NCI-H774 (cell line): ENCODE measurements at places on chromosomes 6 and 20.
A peak's percentile ranks its signal among the peaks of the same experiment; 100 is the strongest.

GRCh38 chr20:9179193-9179802 lies 110.4 kb downstream of the PLCB4 start:
- no peak for DNase-seq

DNA sequence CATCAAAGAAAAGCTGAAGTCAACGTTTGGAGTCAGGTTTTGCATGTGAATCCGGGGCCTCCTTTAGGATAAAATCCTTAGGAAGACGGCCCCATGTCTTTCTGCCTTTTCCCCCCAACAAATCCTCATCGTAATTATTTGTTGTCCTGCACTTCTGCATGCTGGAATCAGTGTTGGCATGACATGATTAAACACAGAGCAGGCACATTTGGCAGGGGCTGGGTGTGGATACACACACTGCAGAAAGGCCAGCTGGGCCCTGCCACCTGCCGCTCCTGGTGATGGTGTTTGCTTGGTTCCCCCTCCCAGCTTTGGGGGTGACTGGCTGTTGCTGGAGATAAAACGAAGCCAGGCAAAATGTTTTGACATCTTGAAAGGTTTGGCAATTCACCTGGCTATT lies 46.3 kb upstream of the FOXA2 start:
- DNase-seq: peak; percentile 83

DNA sequence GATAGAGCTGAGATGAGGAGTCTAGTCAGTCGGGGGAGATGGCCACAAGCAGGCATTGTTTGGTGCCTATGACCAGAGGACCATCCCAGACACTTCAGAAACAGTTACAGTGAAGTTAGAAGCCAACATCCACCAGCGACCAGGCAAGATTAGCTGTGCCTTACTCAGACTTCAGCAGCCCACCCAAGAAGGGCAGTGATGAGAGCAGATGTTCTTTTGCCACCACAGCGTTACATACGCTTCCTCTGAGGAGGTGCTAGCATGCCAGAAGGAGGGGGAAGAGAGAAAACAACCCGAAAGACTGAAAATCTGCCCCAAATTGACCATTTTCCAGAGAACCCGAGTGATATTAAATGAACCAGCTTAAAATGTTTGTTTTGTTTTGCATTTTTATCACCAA lies 186.8 kb downstream of the PRL start:
- DNase-seq: no peak

GRCh38 chr6:111805511-111806164 lies 67.6 kb downstream of the FYN start:
- no peak for DNase-seq

DNA sequence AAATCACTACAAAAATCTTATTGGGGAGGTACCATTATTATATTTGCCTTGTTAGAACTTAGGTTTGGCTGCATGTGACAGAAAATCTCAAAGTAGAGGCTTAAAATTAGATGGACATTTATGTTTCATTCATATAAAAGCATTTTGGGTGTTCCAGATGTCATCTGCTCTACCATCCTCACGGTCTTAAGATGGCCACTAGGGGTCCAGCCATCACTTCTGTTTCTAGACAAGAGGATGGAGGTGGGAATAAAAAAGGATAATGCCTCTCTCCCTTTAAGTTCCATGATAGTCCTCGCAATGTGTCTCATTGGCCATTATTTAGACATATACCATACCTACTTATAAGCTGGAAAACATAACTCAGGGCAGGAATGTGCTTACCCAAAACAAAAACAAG lies 929.5 kb downstream of the KIF16B start:
- DNase-seq: no peak

GRCh38 chr6:131727868-131728267 lies 17.1 kb upstream of the CTAGE9 start:
- no peak for DNase-seq

DNA sequence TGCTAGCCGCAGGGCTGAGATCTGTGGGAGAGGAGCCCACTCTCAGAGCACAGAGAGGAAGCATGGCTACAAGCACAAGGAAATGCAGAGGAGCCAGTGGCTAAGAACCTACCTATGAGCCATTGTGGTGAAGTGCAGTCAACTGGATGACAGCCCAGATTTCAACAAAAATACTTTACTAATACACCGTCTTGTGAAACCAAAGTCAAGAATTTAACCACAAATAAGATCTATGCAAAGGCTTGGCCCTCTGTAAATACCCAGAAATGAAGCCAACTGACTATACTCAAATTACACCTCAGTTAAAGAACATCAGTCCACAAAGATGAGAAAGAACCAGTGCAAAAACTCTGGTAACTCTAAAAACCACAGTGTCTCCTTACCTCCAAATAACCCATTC lies 40.1 kb upstream of the PTCHD4 start:
- no peak for DNase-seq

GRCh38 chr6:107753778-107754177 lies 70.3 kb downstream of the SCML4 start:
- DNase-seq: no peak

GRCh38 chr6:80223743-80224212 lies 117.3 kb downstream of the BCKDHB start:
- DNase-seq: no peak

DNA sequence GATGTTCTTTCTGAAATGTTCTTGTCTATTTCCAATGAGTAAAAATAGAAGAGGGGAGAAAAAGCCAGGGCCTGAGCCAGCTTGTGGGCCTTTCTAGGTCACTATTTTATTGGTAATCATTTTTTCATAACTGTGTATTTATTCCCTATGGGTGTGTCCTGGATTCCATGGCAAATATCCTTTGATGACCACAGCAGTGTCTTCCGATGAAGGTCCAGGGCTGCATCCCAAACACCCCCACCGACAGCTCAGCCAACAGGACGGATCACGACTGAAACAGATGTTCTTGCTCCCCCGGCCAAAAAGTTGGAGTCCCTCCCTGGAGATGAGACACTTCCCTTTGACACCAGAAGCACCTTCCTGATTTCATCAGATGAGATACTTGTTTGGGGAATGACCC lies 105.4 kb upstream of the PLEKHG1 start:
- DNase-seq: no peak

- no peak for DNase-seq
Observed at GRCh38 chr6:116362276-116362675, 8.5 kb upstream of the DSE start.

- no peak for DNase-seq
Observed at GRCh38 chr6:7992002-7992815, 72.0 kb downstream of the BLOC1S5 start.

DNA sequence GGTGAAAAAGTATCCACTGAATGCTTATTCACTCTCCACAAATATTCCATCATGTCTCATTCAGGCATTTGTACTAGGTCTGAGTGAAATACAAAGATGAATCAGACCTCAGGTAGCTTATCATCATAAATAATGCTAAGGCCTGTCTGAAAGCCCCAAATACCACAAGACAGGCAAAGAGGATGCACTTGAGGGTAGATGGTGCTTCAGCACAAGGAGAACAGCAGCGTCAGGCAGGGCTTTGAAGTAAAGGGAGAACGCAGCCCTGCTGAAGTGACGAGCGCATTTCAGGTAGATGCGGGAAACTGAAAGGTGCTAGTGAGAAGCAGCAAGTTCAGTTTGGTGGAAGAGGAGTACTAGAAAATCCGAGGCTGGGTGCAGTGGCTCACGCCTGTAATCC lies 38.7 kb downstream of the MAP3K5 start:
- DNase-seq: no peak

- DNase-seq: no peak
Observed at GRCh38 chr20:35618263-35619131, 2.9 kb downstream of the SPAG4 start.

DNA sequence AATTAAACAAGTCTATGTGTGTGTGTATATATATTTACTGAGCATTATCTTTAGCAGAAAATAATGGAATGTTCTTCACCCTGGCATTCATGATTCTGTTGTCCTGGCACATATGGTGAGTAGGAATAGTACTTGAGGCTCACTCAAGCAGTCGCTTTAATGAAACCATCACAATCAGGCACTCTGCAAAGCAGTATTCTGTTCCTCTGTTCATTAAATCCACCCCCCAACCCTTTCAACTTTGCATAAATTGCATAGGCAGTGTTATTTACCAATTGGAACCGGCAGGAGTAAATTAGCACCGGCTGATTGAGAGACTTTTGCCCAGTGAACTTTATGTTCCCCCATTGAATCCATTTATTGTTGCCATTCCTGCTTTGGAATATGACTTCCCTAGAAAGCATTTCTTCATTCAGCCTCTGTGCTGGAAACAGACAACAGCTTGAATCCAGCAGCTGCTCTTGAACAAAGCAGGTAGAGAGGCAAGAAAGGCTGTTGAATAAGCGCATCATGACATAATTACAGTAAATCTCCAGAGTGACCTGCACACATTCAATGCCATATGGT lies 268.0 kb upstream of the RNF217 start:
- peak; percentile 88 for DNase-seq

DNA sequence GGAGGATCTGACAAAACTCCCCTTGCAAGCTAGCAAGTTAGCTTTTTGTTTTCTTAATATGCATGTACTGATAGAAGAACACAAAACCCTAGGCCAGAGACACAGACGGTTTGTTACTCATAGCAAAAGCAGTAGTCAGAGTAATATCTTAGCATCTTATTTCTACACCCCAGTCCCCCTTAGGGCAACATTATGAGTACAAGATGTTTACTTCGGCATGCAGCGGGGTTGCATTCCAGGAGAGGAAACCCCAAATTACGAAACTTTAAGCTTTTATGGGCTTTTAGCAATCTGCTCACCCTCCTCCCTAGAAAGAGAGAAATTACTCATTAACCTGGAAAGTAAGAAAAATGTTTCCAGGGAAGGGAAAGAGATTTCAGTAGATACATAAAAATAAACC lies 1286.9 kb downstream of the EPHA7 start:
- no peak for DNase-seq

DNA sequence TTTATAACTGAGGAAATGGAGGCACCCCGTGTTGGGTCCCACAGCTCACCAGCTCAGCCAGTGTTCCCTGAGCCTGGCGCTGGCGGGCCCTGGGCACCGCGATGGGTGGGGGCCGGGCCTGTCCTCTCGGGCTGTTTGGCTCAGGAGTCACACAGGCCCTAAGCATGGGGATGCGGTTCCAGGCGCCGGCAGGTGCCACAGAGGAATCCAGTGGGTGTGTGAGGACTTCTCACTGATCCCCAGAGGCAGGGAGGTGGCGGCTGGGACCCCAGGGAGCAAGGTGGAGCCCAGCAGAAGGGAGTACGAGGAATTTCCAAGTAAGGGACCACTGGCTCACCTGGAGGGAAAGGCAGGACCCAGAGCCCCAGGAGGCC lies 57.5 kb downstream of the IRF4 start:
- DNase-seq: no peak

- DNase-seq: no peak
Observed at GRCh38 chr6:37724530-37725220, 27.0 kb upstream of the MDGA1 start.

DNA sequence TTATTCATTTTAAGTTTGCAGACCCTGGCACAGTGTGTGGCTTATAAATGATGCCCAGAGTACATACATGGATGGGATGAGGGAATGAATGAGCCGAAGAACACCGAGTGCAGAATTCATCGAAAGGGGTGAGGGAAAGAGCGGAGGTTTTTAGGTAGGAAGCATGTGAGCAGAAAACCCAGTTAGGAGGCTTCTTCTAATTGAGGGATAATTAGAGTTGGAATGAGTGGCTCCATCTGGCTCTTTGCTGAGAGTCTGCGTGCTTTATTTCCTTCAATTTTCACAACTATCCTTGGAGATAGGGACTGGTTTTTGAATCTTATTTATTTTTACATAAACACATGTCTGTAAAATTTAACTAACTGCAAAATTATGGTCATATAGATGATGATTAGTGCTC lies 150.7 kb downstream of the DOK5 start:
- no peak for DNase-seq

GRCh38 chr6:149323925-149324324 lies 6.4 kb downstream of the TAB2 start:
- no peak for DNase-seq

GRCh38 chr20:48797275-48797825 lies 30.4 kb downstream of the PREX1 start:
- DNase-seq: no peak

DNA sequence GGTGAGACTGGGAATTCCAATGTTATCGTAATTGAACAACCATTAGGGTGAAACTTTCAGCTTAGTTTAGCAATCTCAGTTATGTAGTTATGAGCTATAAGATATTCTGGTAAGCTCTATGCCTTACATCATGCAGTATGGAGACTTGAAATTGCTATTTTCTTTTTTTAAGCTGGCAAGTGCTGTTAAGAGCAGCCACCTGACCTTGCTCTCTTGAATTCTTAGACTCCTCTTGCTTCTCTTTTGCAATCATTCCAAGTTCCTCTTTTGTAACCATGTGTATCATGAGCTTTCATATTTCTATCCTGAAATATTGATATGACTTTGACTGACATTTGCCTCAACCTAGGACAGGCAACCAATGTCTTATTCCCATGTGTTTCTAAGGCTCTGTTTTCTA lies 446.3 kb upstream of the SLC35B3 start:
- no peak for DNase-seq

DNA sequence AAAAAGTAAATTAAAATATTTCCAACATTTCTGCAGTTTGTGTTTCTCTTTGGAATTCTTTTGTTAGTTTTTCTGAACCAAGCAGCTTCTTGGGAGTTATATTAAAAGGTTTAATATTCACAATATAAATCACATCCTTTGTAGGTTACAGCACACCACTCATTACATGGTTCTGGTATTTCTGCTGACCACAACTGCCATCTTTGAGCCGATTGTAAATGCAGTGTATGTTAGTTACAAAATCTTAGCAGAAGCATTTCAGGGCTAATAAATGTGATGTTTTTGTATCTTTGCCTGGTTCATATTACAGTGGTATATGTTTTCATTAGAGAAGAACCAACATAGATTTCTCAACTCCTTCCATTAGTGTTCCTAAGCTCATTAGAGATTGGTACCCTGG lies 19.1 kb upstream of the TSHZ2 start:
- DNase-seq: no peak

DNA sequence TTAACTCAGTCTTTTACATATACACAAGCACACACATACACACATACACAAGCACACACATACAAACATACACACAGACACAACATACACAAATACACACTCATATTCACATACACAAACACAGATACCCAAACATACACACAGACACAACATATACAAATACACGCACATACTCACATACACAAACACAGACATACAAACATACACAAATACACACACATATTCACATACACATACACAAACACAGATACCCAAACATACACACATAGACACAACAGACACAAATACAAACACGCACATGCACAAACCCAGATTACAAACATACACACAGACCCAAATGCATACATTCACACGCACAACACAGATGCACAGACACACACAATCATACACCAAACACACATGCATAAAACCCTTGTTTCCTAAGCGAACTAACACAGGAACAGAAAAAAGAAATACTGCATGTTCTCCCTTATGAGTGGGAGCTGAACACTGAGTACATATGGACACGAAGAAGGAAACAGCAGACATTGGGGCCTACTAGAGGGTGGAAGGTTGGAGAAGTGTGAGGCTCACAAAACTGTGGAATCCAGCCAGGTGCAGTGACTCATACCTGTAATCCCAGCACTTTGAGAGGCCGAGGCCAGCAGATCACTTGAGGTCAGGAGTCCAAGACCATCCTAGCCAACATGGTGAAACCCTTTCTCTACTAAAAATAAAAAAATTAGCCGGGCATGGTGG lies 34.2 kb downstream of the PIM1 start:
- DNase-seq: no peak
